ENCODE measurements at places on chromosomes 12 and 14. TPM values are rescaled to one million over a fixed set of nuclear protein-coding genes. Genes with fewer than 3 reads are reported as not detected.

DNA sequence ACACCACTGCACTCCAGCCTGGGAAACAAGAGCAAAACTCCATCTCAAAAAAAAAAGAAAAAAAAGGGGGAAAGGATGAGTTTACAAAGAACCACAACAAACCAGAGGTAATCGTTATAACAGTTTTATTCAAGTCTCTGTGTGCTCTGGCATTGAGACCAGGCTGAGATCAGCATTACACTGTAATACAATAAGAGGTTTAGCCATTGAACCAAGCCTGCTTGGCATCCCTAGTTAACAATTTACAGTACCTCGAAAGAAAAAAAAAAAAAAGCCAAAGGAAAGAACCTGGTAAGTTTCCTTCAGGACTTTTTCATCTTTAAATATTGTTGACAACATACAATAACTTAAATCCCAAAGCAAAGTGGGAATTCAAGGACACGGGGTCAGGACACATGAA lies 80.7 kb downstream of the TTC9 start:
- no peak for DNase-seq

- DNase-seq = no peak
Measured at GRCh38 chr12:33439587-33440011, at the start of gene SYT10. Gene SYT10, minus strand, starts transcription at chr12:33439819. Its CDS starts 297 bp downstream, at chr12:33439522.

- no peak for DNase-seq
Measured at GRCh38 chr12:89351489-89352241, 636 bp downstream of the DUSP6 start.

DNA sequence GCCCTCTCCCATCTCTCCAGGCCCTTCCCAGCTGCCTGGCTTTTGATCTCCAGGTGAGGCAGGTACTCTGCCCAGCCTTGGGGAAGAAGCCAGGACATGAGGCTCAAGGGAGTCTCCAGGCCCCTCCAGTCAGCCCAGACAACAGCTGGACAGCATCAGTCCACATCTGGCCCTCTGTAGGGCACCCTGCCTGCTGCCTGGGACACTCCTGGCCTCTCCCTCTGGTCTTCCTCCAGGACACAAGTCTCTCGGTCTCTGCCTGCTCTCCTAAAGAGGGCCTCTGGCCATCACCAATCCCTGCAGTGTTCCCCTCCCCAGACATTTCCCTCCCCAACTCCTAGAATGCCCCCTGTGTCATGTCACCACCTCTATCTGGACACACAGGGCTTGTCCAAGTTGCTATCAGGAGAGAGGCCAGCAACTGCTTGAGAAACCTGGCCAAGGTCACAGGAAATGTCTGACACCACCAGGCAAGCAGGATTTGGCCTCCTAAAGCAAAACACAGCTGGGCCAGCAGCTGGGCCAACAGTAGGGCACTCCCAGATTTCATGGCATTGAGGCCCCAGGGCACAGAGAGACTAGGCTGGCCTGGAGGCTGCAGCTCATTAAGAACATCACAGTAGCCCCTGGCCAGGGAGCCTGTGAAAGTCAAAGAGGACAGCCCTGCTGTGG lies 29.0 kb downstream of the LTBP2 start:
- no peak for DNase-seq

DNA sequence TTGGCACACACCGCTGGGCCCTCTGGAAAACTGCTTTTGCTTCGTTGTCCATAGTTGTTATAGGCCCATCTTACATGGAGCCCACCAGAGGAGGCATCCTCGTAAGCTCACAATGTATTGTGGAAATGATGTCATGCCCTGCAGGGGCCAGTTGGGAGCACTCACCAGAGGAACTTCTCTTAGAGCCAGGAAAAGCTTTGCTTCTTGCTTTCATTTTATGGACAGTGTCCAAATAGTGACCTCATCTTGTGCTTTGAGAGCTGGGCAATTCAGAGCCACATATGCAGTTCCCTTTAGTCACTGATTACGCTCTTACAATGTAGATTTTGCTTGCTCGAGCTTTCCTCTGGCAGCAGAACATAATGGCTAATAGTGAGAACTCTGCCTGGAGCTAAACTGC lies 275.6 kb downstream of the AACS start:
- peak; percentile 40 for DNase-seq

- no peak for DNase-seq
Measured at GRCh38 chr14:104514156-104514848, 65.3 kb upstream of the C14orf180 start.

DNA sequence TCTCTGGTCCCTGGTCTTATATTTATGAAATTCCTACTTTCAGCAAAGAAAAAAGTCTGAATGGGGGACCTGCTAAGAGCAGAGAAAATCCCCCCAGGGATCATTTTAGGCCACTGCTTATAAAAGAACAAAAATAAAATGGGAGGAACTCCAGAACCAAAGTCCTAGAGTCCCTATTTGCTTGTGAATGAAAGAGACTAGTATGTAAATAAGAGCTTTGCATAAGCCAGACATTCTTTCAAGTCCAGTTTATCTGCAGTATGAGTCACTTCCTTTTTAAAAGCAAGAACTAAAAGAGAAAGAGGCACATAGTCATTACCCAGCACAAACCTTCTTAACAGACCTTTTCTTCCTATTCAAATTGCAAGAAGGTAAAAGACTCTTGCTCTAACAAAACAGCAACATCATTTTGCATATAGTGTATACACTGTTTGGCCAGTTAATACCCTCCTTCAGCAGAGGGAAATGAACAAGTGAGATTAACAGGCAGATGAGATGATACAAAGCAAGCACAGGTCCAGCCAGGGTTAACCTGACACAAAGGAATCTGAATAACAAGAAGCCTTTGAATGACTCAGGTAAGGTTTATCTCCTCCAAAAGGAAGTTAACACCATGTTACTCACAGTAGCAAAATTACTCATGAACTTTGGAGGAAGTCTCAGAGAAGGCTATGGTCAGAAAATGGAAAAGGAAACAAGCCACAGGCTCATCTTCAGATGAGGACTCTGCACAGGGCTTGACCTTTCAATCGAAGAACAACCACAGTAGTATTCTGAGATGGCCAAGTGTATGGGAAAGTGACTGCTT lies 87.3 kb downstream of the PHLDA1 start:
- DNase-seq = no peak

DNA sequence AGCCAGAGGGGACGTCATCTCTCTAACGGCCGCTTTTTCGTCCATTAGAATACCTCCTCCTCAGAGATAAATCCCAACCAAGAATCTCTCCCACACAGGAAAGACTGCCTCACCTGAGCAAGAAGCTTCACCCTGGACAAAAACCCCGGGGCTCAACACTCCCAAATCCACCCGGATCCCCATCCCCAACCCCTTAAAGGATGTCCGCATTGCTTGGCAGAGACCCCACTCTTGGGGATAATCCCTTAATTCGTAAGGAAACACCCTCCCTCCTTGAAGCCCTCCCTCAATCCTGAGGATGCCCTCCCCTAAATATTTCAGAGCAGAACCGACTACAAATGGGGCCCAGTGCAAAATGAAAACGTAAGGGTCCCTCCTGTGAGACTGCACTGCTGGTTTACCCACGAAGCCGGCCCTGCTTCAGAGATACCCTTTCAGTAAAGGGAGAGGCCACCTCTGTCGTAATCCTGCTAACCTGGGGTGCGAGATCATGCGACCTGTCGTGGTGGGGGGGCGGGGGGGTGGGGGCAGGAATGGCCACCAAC lies 655 bp upstream of the DYNLL1 start:
- no peak for DNase-seq

DNA sequence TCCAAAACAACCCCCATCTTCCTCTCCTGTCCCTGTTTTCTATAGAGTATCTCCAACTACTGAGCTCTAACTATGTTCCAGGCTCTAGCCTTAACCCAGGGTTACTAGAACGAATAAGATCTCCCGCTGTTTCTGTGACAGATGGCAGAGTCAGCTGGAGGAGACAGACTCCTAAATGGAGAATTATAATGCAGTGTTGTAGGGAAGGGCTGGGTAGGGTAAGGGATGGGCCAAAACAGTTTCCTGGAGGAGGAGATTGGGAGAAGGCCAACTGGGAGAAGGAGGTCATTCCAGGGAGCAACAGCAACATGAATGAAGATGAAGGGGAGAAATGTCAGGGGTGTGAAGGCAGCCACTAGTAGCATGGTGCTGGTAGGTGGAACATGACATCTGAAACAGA lies 73.4 kb upstream of the ANO4 start:
- DNase-seq = no peak

- no peak for DNase-seq
Measured at GRCh38 chr14:80926397-80927082, 15.0 kb downstream of the CEP128 start.

GRCh38 chr12:64625243-64626077 lies 15.2 kb downstream of the RASSF3 start:
- DNase-seq = peak; percentile 40

DNA sequence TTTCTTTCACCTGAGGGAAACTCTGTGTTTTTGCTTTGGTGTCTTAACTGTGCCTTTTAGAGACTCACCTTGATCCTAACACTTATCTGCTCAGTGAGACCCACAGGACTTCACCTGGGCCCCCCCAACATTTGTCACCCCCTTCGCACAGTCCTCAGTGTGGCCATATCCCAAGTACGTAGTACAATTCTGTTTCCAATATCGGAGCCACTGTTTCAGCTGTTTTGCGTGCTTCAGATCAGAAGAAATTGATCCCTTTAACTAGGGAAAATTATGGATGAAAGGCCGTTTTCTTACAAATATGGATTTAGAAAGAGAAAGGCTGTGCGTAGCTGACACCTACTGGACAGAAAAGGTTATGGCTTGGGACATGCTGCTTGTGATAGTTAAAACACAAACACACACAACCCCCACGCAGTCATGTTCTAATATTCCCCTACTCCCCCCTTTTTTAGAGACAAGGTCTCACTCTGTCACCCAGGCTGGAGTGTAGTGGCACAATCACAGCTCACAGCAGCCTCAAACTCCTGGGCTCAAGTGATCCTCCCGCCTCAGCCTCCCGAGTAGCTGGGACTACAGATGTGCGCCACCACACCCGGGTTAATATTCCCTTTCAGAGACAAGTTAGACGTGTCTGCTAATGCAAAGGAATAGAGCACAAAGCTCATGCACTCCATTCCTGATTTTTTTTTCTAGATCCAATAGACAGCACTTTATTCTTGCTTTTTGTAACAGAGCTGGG lies 3.6 kb upstream of the SLC7A8 start:
- no peak for DNase-seq

- no peak for DNase-seq
Measured at GRCh38 chr12:92759634-92760268, 57.0 kb downstream of the PLEKHG7 start.

DNA sequence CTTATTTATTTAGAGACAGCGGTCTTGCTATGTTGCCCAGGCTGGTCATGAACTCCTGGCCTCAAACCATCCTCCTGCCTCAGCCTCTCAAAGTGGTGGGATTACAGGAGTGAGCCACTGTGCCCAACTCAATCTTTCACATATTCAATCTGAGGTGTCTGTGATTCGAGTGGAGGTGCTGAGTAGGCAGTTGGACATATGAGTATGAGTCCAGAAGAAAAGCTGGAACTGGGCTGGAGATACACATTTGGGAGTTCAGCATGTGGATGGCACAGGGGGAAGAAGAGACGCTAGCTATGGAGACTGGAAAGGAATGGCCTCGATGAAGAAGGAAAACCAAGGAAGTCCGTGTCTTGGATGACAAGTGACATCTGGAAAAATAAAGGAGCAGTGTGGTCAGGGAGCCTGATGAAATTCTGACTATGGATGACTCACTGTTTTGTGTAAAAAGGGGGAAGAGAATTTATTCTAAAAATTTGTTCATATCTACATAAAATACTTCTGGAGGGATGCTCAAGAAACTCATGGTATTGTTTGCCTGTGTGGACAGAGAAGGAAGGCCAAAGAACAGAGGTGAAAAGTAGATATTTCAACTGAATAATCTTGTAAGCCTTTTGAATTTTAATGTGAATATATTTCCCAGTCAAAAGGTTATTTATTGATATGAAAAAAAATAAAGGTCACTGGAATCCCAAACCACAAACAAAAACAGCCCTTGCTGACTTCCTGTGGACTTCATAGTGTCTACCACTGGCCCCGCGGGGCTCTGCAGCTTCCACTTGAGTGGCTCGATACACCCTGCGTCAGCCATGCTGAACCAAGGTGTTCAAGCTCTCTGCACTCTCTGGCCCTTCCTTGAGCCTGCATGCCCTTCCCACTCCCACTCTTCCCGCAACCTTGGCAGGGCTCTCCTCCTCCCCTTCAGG lies 8.9 kb upstream of the LTA4H start:
- DNase-seq = no peak

GRCh38 chr14:71709987-71710386 lies 222.2 kb upstream of the RGS6 start:
- no peak for DNase-seq

DNA sequence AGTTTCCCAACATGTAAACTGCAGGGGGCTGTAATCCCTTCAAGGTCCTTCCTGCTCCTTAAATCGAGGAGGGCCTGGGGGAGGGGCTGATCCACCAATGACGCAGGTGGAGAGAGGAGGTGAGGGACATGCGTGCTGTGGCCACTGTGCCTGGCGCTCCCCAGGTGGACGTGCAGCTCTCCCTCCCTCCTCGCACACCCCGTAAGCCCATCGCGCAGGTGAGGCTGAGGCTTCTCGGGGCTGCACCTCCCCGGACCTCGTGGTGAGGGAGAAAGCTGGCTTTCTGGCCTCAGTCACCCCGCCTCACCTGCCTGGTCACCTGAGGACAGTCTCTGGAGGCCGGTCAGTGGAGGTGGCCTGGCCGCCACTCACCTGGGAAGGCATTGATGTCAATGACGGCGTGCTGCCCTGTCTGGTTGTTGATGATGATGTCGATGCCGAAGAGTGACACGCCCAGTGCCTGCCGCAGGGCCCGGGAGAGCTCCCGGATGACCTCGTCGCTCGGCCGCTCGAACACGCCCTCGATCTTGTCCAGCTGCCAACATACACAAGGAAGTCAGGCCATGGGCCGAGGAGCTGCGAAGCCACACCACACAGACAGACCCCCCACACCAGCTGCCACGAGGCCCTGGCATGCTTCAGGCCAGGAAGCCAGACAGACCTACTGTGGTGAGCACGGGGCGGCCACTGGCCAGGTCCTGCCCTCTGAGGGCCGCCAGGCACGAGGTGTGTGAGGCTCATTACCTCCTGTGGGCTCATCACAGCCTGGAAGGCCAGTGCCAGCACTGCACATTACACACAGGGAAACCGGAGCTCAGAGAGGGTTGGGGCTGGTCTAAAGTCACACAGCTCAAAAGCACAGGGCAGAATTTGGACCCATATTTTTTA lies 23.3 kb downstream of the CHGA start:
- no peak for DNase-seq

GRCh38 chr14:54488318-54488645 lies 498 bp downstream of the GMFB start:
- DNase-seq = no peak

- no peak for DNase-seq
Measured at GRCh38 chr12:6122201-6122600, 2.3 kb downstream of the VWF start.

- DNase-seq = no peak
Measured at GRCh38 chr14:89085231-89085731, 260.8 kb downstream of the TTC8 start.

The DPPA3 gene
- 0.05 TPM for polyA plus RNA-seq

The RNASE7 gene
- polyA plus RNA-seq = 0.91 TPM

The C12orf50 gene
- 0.27 TPM for polyA plus RNA-seq

The IKZF4 gene
- polyA plus RNA-seq = 18.5 TPM

The PUS7L gene
- 9.6 TPM for polyA plus RNA-seq

The GLT8D2 gene
- polyA plus RNA-seq = 15.7 TPM

The KRT2 gene
- not detected for polyA plus RNA-seq

The BMAL2 gene
- 5.6 TPM for polyA plus RNA-seq

The NOXRED1 gene
- polyA plus RNA-seq = 1.6 TPM

The DNAH10 gene
- 5.0 TPM for polyA plus RNA-seq

The B4GALNT3 gene
- polyA plus RNA-seq = 16.3 TPM
